ENCODE measurements at places on chromosomes 6 and 20. TPM values are rescaled to one million over a fixed set of nuclear protein-coding genes. Genes with fewer than 3 reads are reported as not detected.

CAGE1 gene
- total RNA-seq, result not detected

GPR63 gene
- 0.59 TPM for total RNA-seq

BPIFB1 gene
- not detected for total RNA-seq

SLC22A16 gene
- total RNA-seq, result not detected

LGSN gene
- total RNA-seq, result not detected

NOTCH4 gene
- total RNA-seq, result 0.42 TPM

BANF2 gene
- total RNA-seq, result not detected

SLC17A1 gene
- total RNA-seq, result not detected

TEAD3 gene
- 8.9 TPM for total RNA-seq

ERVFRD-1 gene
- total RNA-seq, result not detected

COX4I2 gene
- not detected for total RNA-seq

FNDC11 gene
- 0.89 TPM for total RNA-seq

SOX4 gene
- 18.6 TPM for total RNA-seq

CLVS2 gene
- total RNA-seq, result under 0.01 TPM

Measured in smooth muscle cell of the umbilical artery (primary cell).